ENCODE measurements at places on chromosomes 1 and 21. TPM values are rescaled to one million over a fixed set of nuclear protein-coding genes. Genes with fewer than 3 reads are reported as not detected.

The TFF1 gene
- 28.6 TPM for total RNA-seq

The RNU1-1 gene
- total RNA-seq = not detected

The E2F2 gene
- total RNA-seq = 2.9 TPM

The OVAAL gene
- total RNA-seq = not detected

The CYP4A22 gene
- total RNA-seq = not detected

The TCP10L gene
- 0.90 TPM for total RNA-seq

The CORT gene
- not detected for total RNA-seq

The C1orf116 gene
- total RNA-seq = 4.5 TPM

The BSND gene
- not detected for total RNA-seq

The CCDC27 gene
- not detected for total RNA-seq

The SLC2A5 gene
- total RNA-seq = 0.06 TPM

All from A549 treated with RU486 at 1 μM for 4 hours (cell line).